BJ (cell line): ENCODE measurements at places on chromosomes 2 and 18. TPM values are rescaled to one million over a fixed set of nuclear protein-coding genes. Genes with fewer than 3 reads are reported as not detected.

The TRABD2A gene
- 3.0 and 3.8 TPM in 2 replicates for polyA plus RNA-seq

The MYO7B gene
- polyA plus RNA-seq = 0.07 and 0.36 TPM in 2 replicates

The TCF23 gene
- not detected in 2 replicates for polyA plus RNA-seq

The TOGARAM2 gene
- polyA plus RNA-seq = 0.09 and 0.29 TPM in 2 replicates

The IL36A gene
- not detected in 2 replicates for polyA plus RNA-seq

The ALPI gene
- polyA plus RNA-seq = not detected in 2 replicates

The CFAP221 gene
- 0.12 TPM in 1 of 2 replicates, not detected in the other for polyA plus RNA-seq

The ANKZF1 gene
- polyA plus RNA-seq = 30.0 and 37.7 TPM in 2 replicates

The CNRIP1 gene
- 63.4 and 81.9 TPM in 2 replicates for polyA plus RNA-seq

The UGT1A4 gene
- not detected in 2 replicates for polyA plus RNA-seq

The DNAH6 gene
- 0.01 TPM in 2 replicates for polyA plus RNA-seq

The C2orf15 gene
- not detected in 2 replicates for polyA plus RNA-seq

The CKAP2L gene
- 3.3 and 6.4 TPM in 2 replicates for polyA plus RNA-seq

The NDC80 gene
- 18.1 and 24.0 TPM in 2 replicates for polyA plus RNA-seq

The REG1B gene
- polyA plus RNA-seq = not detected in 2 replicates

The RUFY4 gene
- polyA plus RNA-seq = not detected in 2 replicates

The PDE11A gene
- polyA plus RNA-seq = 0.53 and 1.2 TPM in 2 replicates

The HOXD3 gene
- 0.07 TPM in 1 of 2 replicates, not detected in the other for polyA plus RNA-seq

The DQX1 gene
- 0.12 TPM in 1 of 2 replicates, not detected in the other for polyA plus RNA-seq

The GCG gene
- not detected in 2 replicates for polyA plus RNA-seq

The GYPC gene
- polyA plus RNA-seq = 164 and 236 TPM in 2 replicates

The AKAIN1 gene
- polyA plus RNA-seq = not detected in 2 replicates

The RAPGEF4 gene
- 0.42 and 0.60 TPM in 2 replicates for polyA plus RNA-seq

The STPG4 gene
- 0.06 TPM in 2 replicates for polyA plus RNA-seq

The TEX44 gene
- polyA plus RNA-seq = not detected in 2 replicates

The MYL12A gene
- polyA plus RNA-seq = 579 and 1,077 TPM in 2 replicates

The SPEG gene
- polyA plus RNA-seq = 47.0 and 69.9 TPM in 2 replicates

The MALL gene
- 2.2 and 2.4 TPM in 2 replicates for polyA plus RNA-seq
